ENCODE measurements at places on chromosomes 2 and 18.

GRCh38 chr2:158907926-158908456 lies 60.4 kb upstream of the TANC1 start:
- H3K4me1 ChIP-seq, result 0 out of 2 replicates have a peak, but pooled peaks cover 3% of the 10 kb centered on the region
- no peaks in the 10 kb centered on the region for H3K27me3 ChIP-seq
- H3K36me3 ChIP-seq, result no peaks in the 10 kb centered on the region
- DNase-seq, result no peak
- no peak overlapping the region for H3K4me3 ChIP-seq
- no peak overlapping the region for H3K27ac ChIP-seq

DNA sequence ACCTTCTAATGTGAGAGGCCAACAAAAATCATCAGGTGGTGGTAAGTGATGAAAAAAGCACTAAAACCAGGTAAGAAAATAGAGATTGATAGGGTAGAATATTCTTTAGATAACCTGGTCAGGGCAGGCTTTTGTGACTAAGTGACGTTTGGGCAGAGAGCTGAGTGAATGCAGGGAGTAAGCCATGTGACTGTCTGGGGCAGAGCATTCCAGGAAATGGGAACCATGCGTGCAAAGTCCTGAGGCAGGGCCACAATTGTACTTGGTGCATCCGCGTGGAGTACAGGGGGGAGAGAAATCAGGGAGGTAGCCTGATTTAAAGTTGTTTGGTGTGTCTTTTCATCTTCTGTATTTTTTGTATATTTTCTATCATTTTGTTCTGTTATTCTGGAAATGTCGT lies 102.5 kb downstream of the LYPD6B start:
- no peaks in the 10 kb centered on the region for H3K27me3 ChIP-seq
- no peak overlapping the region for H3K27ac ChIP-seq
- DNase-seq, result no peak
- H3K4me3 ChIP-seq, result no peak overlapping the region
- no peaks in the 10 kb centered on the region for H3K4me1 ChIP-seq

GRCh38 chr2:143955401-143956065 lies 564.4 kb downstream of the ZEB2 start:
- no peaks in the 10 kb centered on the region for H3K36me3 ChIP-seq
- DNase-seq, result no peak
- H3K27me3 ChIP-seq, result no peaks in the 10 kb centered on the region
- no peak overlapping the region for H3K4me3 ChIP-seq
- H3K4me1 ChIP-seq, result no peaks in the 10 kb centered on the region

DNA sequence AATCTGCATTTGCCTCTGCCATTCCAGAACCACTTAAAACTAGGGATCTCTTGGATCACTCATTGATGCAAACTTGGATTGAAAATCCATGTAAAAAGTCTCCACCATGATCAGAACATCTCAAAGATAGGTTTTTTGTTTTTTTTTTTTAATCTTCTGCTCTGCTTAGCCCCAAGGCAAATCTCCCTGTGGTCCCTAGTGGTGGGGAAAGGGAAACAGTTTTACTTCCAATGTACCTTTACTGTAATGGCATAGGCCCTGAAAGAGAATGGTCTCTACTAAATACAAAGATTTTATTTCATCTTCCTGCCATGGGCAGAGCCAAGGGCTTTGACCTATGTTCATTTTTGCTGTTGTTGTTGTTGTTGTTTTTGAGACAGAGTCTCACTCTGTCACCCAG lies 78.4 kb downstream of the KANSL1L start:
- H3K4me3 ChIP-seq, result no peak overlapping the region
- no peaks in the 10 kb centered on the region for H3K36me3 ChIP-seq
- H3K27me3 ChIP-seq, result no peaks in the 10 kb centered on the region
- no peak overlapping the region for H3K27ac ChIP-seq

DNA sequence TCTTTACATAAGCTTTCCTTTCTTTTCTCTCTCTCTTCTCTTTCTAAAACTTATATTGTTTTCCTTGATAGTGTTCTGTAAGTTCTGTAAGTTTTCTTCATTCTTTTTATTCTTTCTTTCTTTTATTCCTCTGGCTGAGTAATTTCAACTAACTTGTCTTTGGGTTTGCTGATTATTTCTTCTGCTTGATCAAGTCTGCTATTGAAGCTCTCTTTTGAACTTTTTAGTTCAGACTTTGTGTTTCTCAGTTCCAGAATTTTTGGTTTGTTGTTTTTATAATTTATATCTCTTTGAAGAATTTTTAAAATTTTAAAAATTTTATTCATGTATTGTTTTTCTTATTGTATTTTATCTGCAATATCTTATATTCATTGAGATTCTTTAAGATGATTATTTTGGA lies 795.8 kb upstream of the SALL3 start:
- DNase-seq, result no peak
- H3K4me3 ChIP-seq, result no peak overlapping the region
- no peaks in the 10 kb centered on the region for H3K36me3 ChIP-seq
- H3K27ac ChIP-seq, result no peak overlapping the region

GRCh38 chr2:54618646-54619565 lies 104.6 kb upstream of the EML6 start:
- no peak for DNase-seq
- H3K27ac ChIP-seq, result no peak overlapping the region
- no peaks in the 10 kb centered on the region for H3K4me1 ChIP-seq

DNA sequence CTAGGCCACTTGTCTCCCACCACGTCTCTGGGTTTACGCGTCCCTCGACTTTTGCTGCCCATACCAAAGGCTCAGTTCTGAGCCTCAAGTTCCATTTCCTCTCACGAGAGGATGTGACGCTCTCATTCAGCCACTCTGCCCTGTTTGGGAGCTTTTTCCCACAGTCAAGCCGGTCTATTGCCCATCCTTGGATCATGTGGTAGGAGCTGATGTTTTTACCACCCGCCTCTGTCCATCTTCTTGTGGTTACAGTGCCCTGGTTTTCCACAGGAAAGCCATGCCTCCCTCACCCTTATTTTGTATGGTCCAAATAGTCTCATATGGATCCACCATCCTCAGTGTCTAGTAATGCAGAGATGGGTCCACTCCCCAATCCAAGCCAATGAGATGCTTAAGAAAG lies 20.4 kb downstream of the FBXO36 start:
- no peaks in the 10 kb centered on the region for H3K27me3 ChIP-seq
- no peaks in the 10 kb centered on the region for H3K4me1 ChIP-seq
- no peak overlapping the region for H3K4me3 ChIP-seq
- no peaks in the 10 kb centered on the region for H3K36me3 ChIP-seq
- no peak for DNase-seq

DNA sequence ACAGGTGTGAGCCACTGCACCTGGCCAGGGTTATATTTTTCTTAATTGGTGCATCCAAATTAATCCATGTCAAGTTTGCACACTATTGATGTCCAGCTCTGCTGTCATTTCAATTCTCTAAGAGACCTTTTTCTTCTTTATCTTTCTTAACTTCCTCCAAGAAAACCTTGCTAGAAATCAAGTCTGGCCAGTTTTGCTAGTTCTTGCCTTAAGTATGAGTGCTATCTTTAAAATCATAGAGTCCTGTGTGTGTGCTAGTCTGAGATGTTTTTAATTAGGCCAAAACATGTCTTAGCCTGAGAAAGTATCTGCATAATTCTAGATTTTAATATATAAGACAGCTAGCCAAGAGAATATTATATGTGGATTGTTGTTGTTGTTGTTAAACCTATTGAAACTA lies 56.2 kb upstream of the SLC39A10 start:
- no peak for DNase-seq
- no peaks in the 10 kb centered on the region for H3K27me3 ChIP-seq
- no peaks in the 10 kb centered on the region for H3K36me3 ChIP-seq
- H3K27ac ChIP-seq, result no peak overlapping the region

GRCh38 chr2:45759310-45759851 lies 107.9 kb downstream of the PRKCE start:
- H3K4me1 ChIP-seq, result no peaks in the 10 kb centered on the region
- H3K27ac ChIP-seq, result no peak overlapping the region
- no peaks in the 10 kb centered on the region for H3K27me3 ChIP-seq
- no peaks in the 10 kb centered on the region for H3K36me3 ChIP-seq
- no peak for DNase-seq

GRCh38 chr18:57710226-57710625 lies 88.6 kb upstream of the NARS1 start:
- H3K4me3 ChIP-seq, result no peak overlapping the region
- peaks cover 16% of the 10 kb centered on the region for H3K4me1 ChIP-seq
- no peaks in the 10 kb centered on the region for H3K27me3 ChIP-seq
- no peak for DNase-seq

GRCh38 chr2:238905224-238905623 lies 57.3 kb downstream of the TWIST2 start:
- DNase-seq, result no peak
- no peak overlapping the region for H3K27ac ChIP-seq
- H3K36me3 ChIP-seq, result no peaks in the 10 kb centered on the region
- H3K27me3 ChIP-seq, result no peaks in the 10 kb centered on the region
- H3K4me3 ChIP-seq, result no peak overlapping the region
- H3K4me1 ChIP-seq, result no peaks in the 10 kb centered on the region

GRCh38 chr2:233081232-233081730 lies 21.1 kb downstream of the INPP5D start:
- H3K4me1 ChIP-seq, result no peaks in the 10 kb centered on the region
- no peak overlapping the region for H3K4me3 ChIP-seq
- no peaks in the 10 kb centered on the region for H3K27me3 ChIP-seq
- no peaks in the 10 kb centered on the region for H3K36me3 ChIP-seq
- no peak overlapping the region for H3K27ac ChIP-seq

DNA sequence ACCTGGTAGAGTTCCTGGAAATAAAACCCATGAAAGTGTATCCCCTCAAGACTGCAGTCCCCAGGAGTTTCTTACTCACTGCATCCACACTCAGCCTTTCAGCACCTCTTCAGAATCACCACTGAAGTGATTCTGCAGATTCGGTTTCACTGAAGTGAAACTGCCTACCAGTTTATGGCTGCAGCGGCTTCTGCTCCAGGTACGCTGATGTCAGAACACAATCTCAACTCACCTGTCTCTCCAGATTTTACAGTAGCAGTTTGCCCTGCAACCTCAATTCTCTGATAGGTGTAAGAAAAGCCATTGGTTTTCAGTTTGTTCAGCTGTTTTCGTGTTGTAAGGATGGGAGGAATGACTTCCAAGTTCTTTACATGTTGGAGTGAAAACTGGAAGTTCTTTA lies 124.8 kb downstream of the TSN start:
- H3K4me3 ChIP-seq, result no peak overlapping the region
- no peak overlapping the region for H3K27ac ChIP-seq
- no peaks in the 10 kb centered on the region for H3K36me3 ChIP-seq

DNA sequence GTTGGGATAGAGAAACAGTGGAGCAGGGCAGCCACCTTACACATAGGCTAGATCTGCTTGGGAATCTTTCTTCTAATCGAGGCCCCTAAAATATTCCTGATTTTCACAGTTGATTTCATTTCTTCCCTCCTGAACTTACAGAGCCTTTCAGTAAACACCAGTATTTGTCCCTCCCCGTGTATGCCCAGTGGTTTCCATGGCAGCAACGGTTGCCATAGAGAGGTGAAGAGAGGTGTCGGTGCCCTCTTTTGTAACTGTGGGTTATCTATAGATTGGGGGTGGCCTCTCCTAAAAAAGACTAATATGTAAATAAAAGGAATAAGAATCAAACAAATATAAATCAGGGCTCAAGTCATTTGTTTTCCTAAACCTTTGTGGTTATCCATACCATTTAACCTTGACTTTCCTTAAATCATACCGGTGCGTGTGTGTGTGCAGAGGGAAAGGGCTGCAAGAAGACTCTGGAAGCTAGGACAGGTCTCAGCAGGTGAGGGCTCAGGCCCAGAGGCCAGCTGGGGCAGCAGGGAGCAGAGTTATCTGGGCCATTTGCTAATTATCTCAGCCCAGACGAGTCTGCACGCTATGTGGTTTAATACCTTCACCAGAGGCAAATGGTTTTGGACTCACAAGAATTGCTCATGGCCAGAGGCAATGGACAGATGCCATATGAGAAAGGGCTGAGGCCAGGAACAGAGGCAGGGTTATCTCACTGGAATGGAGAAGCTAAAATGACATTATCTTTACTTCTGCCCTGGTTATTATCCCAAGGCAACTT lies 35.5 kb downstream of the LIPG start:
- no peaks in the 10 kb centered on the region for H3K4me1 ChIP-seq
- no peaks in the 10 kb centered on the region for H3K36me3 ChIP-seq
- H3K27ac ChIP-seq, result peak overlapping the region; percentile 65
- H3K27me3 ChIP-seq, result no peaks in the 10 kb centered on the region

DNA sequence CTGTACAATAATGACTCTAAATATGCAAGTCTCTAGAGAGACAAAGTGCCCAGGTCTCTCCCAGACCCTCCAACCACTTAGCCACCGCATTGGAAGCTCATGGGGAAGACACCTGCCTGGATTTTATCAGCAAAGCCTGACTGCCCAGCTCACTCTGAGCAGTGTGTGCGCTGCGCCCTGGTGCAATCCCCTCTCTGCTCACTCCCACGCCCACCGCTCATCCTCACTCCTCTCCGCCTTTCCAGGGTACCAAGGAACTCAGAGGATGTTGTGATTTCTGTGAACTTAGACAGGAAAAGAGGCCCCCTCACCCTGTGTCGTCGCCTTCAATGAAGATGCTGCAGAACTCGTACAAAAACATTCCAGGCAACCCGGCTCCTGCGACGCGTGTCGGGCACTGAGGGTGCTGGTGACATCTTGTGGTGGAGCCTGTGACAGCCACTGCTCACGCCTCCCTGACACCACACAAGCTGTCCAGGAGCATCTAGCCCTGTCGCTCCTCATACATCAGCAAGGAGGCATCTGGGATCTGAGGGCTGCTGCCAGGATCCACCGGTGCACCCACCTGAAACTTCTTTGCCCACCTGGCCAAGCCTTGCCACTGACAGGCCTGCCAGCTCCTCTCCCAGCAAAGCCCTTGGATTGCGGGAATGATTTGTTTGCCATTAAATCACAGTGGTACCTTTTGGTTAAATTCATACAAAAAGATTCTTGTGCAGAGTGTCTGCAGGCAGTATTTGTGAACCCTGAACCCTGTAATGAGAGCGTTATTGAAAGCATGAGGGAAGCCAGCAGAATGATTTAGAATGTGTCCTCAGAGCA lies 220.4 kb downstream of the ZNF516 start:
- H3K27me3 ChIP-seq, result peaks cover 25% of the 10 kb centered on the region
- no peaks in the 10 kb centered on the region for H3K36me3 ChIP-seq

GRCh38 chr2:56380861-56381260 lies 197.1 kb downstream of the CCDC85A start:
- H3K27ac ChIP-seq, result no peak overlapping the region
- H3K36me3 ChIP-seq, result no peaks in the 10 kb centered on the region
- H3K4me1 ChIP-seq, result no peaks in the 10 kb centered on the region
- no peaks in the 10 kb centered on the region for H3K27me3 ChIP-seq
- no peak for DNase-seq
- no peak overlapping the region for H3K4me3 ChIP-seq

GRCh38 chr2:147639386-147639785 lies 205.4 kb upstream of the ACVR2A start:
- no peaks in the 10 kb centered on the region for H3K27me3 ChIP-seq
- no peak for DNase-seq
- no peak overlapping the region for H3K4me3 ChIP-seq

GRCh38 chr2:207183506-207183905 lies 17.8 kb upstream of the KLF7 start:
- H3K36me3 ChIP-seq, result no peaks in the 10 kb centered on the region
- H3K27me3 ChIP-seq, result no peaks in the 10 kb centered on the region
- H3K27ac ChIP-seq, result no peak overlapping the region
- no peaks in the 10 kb centered on the region for H3K4me1 ChIP-seq

GRCh38 chr2:208186465-208186864 lies 3.4 kb downstream of the C2orf80 start:
- H3K27me3 ChIP-seq, result peaks cover 17% of the 10 kb centered on the region
- H3K27ac ChIP-seq, result no peak overlapping the region
- no peaks in the 10 kb centered on the region for H3K4me1 ChIP-seq
- no peaks in the 10 kb centered on the region for H3K36me3 ChIP-seq
- DNase-seq, result no peak
- no peak overlapping the region for H3K4me3 ChIP-seq

GRCh38 chr2:44706681-44707553 lies 234.6 kb upstream of the SIX3 start:
- H3K4me1 ChIP-seq, result no peaks in the 10 kb centered on the region
- no peak overlapping the region for H3K4me3 ChIP-seq
- H3K27ac ChIP-seq, result no peak overlapping the region
- H3K27me3 ChIP-seq, result no peaks in the 10 kb centered on the region
- no peak for DNase-seq
